NCI-H2081 (cell line): ENCODE measurements at places on chromosomes 11 and 22.

DNA sequence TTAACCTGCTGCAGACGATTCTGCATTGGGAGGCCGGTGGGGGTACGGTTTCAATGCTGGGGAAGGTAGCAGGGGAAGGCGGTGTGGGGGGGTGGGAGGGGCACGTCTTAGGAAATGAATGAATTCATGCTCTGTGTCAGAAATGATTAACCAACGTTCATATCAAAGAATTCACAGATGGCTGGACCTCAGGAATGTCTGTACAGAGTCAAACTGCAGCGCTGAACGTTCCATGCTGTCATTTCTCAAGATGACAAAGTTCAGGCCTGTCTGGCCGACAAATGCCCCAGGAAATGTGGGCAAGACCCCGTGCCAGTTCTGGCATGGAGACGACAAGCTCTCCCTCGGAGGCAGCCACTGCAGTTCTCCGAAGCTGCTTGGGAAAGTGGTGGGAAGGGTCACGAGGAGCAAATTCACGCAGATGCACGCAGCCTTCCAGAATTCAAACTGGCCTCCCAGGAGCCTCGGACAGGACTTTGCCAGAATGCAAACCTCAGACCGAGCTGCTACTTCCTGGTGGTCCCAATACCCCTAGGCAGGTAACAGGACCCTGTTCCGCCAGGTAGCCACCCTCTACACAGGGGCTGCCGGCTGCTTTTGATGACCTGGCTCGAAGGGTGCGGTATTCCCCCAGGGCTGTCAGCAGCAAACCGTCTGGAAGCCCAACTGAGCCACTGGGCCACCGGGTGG is 81.5 kb downstream of the TRMU start:
- DNase-seq = no peak

DNA sequence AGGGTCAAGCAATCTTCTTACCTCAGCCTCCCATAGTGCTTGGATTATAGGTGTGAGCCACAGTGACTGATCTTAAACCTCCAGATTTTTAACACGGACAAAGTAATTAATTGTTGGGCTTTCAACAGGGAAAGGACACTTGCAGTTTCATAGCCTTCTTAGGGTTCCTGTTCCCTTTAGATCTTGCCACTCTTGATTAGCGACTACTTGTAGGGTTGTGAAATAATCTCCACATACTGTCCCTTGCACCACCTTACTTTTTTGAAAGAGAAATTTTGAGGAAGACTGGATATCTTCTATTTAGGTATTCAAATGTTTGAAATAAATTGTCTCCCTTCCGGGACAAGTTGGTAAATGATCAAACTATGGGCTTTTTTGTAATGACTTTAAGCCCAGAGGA is 7.6 kb downstream of the MS4A4E start:
- DNase-seq = no peak

- DNase-seq = no peak
Observed at GRCh38 chr11:117072517-117073461, 25.4 kb downstream of the SIK3 start.

DNA sequence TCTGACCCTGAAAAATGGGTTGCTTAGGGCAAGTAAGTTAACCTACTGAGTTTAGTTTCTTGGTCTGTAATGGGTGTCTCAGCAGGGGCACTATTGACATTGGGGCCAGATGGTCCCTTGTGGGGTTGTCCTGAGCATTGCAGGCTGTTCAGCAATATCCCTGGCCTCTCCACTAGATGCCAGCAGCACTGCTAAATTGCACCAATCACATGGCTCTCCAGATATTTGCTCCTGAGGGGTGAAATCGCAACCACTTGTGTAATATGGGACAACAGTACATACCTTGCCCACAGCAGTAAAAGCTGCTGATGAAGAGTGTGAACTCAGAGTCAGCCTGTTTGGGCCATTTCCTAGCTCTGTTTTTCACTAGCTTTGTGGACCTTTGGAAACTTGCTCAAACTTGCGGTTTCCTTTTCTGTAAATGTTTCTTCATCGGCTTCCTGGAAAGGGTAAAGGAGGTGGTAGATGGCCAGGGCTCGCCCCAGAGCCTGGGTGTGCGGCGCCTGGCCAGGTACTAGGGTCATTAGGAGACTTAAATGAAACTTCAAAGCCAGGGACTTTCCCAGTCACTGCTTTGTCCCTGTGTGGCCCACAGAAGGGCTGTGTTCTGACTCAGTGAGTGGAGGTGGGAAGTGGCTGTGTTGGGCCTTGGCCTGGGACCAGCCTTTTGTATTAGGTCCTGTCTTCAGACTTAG is 13.0 kb downstream of the NCF4 start:
- no peak for DNase-seq

DNA sequence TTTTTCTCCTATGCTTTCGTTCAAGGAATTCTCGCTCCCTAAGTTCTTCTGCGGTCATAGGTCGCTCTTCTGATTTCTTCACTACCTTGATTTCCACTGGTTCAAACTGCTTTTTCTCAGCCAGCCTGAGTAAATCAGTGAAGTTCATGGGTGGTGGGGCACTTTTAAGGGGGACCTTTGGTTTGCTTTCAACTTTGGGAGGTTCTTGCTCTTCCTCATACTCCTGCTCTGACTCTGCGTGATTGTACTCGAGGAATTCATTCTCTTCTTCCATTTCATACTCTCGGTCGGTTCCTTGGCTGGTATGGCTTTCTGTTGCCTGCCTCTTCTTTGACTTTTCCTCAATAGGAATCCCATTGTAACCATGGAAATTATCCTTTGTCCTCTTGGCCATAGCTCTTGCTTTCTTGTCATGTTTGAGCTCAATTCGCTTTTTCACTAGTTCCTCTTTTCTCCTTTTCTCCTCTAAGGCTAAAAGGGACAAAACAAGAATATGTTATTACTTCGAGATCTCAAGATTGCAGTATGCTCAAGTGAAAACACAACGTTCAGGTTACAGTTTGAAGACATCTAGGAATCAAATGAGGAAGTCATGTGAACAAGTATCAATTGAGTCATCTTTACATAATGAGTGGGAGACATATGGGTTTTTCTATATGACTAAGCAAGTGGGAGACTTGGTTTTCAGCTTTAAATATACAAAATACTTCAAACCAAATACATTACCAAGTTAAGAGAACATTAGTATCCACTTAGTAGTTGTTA is 16.2 kb downstream of the MISFA start:
- DNase-seq = no peak

- DNase-seq = no peak
Observed at GRCh38 chr22:22705328-22706100, 61.1 kb downstream of the GGTLC2 start.

GRCh38 chr22:24315367-24315966 is 44.8 kb downstream of the SPECC1L start:
- no peak for DNase-seq

GRCh38 chr22:48433647-48434046 is 1394.0 kb downstream of the BRD1 start:
- no peak for DNase-seq

- no peak for DNase-seq
Observed at GRCh38 chr11:72921028-72921716, 107.0 kb downstream of the ATG16L2 start.

- DNase-seq = no peak
Observed at GRCh38 chr22:47225931-47226633, 463.6 kb downstream of the TBC1D22A start.

- DNase-seq = no peak
Observed at GRCh38 chr22:35496768-35497312, 43.8 kb upstream of the RASD2 start.

DNA sequence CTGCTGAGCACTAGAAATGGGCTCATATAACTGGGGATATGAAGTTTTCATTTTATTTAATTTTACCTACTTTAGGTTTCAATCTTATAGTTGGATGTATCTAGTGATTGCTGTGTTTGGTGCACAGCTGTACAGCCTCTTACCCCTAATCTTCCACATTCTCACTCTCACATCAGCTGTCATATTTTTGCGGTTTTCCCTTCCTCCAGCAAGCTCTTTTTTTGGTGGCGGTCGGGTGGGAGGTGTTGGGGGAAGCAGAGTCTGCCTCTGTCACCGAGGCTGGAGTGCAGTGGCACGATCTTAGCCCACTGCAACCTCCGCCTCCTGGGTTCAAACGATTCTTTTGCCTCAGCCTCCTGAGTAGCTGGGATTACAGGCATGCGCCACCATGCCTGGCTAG is 445.1 kb upstream of the ISX start:
- DNase-seq = no peak

DNA sequence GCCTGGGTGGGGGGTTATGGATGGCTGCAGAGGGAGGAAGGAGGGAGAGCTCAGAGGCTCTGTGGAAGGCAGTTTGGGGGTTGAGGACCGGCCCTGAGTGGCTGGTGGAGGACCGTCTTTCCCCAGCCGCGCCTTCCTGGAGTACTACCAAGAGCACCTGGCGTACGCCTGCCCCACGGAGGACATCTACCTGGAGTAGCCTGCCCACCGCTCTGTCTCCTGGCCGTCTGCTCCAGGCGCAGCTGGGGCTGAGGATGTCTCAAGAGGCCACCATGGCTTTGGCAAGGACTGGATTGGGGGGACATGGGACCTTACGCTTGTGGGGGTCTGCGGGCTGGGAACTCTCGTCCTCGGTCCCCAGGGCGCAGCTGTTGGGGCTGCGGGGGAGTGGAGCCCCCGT is 10.0 kb downstream of the MAPK8IP2 start:
- no peak for DNase-seq

GRCh38 chr11:30435488-30435887 is 112.6 kb downstream of the ARL14EP start:
- no peak for DNase-seq

DNA sequence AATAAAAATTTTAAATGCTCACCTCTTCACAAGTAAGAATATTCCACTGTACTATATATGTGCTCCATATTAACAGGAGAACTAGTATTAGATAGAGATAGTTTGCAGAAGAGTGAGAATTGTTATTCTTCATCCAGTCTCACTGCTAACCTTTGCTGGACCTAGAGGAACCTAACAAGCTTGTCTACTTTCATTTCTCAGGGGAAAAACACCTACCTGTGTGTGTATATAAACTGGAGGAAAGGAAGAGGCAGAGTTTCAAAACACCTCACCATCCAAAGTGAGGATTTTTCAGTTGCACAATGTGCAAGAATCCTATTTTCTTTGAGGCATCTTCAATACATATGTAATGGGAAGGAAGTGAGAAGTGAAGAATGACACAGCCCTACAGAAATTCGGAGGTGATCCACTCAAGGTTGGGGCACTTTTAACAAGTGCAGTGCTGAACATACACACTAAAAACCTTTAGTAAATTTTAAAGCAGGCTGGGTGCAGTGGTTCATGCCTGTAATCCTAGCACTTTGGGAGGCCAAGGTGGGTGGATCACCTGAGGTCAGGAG is 52.4 kb downstream of the SYTL2 start:
- no peak for DNase-seq

GRCh38 chr11:17792161-17792560 is 57.6 kb downstream of the KCNC1 start:
- DNase-seq = no peak

GRCh38 chr11:94563176-94563847 is 3.9 kb upstream of the PIWIL4 start:
- DNase-seq = no peak

DNA sequence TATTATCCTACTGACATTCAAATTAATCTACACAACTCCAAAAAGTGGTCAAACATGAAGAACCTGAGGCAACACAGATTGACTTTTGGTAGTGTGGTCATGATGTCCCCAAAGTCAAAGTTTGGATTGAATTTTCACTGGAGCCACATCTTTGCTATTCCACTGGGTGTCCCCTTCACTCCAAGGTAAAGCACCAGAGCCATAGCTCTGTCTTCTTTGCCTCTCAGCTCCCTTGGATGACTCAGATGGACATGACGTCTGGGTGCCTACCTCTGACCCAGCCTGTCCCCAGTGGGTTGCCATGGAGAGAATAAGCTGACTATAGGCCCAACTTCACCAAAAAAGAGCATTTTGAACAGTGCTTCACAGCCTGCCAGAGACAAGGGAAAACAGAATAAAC is 57.4 kb upstream of the ARHGAP42 start:
- no peak for DNase-seq

DNA sequence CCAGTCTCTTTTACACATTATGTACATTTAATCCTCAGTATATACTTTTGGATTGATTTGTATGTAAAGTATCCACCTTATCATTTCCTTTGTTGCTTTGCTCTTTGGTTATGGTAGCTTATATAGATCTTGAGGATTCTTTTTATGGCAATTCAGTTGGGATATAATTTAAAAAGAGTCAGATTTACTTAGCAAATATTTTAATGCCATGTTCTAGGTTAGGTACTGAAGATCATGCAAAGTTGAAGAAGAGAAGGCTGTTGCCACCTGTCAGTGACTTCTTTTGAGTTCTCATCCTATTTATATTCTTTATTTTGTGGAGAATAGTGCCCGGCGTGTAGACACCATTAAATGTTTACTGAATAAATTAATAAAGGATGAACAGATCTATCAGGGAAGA is 279.7 kb downstream of the TMEM135 start:
- DNase-seq = no peak

DNA sequence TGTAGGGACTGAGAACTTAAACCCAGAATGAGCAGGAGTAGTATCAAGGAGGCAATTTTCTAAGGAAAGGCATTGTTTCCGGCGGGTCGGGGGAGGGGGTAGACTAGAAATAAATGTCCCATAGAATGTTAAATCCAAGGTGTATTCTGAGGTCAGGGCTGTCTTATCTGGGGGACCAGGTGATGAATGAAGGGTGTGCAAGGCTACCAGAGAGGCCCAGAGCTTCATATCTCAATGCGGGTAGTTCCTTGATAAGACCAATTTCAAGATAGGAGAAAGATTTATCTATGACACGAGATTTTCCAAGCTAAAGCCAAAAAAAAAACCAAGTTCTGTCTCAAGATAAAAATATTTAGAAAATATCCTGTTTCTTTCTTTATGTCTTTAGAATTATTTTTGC is 8.3 kb upstream of the RCE1 start:
- no peak for DNase-seq
